ENCODE measurements at places on chromosomes 4 and X. TPM values are rescaled to one million over a fixed set of nuclear protein-coding genes. Genes with fewer than 3 reads are reported as not detected.

GRCh38 chr4:110475881-110476818 lies at the start of gene ENPEP:
TSS of gene ENPEP (plus strand) at chr4:110476155. CDS start at chr4:110476415, 260 bp downstream.
- H3K27me3 ChIP-seq: peaks cover 6% of the 10 kb centered on the region
- H3K4me1 ChIP-seq: no peaks in the 10 kb centered on the region
- H3K4me3 ChIP-seq: no peak within 1 kb of the TSS
- no peak for DNase-seq
- no peak within 1 kb of the TSS for H3K27ac ChIP-seq

Gene USP17L19
- not detected for total RNA-seq

Gene PLAC1
- not detected for total RNA-seq

DNA sequence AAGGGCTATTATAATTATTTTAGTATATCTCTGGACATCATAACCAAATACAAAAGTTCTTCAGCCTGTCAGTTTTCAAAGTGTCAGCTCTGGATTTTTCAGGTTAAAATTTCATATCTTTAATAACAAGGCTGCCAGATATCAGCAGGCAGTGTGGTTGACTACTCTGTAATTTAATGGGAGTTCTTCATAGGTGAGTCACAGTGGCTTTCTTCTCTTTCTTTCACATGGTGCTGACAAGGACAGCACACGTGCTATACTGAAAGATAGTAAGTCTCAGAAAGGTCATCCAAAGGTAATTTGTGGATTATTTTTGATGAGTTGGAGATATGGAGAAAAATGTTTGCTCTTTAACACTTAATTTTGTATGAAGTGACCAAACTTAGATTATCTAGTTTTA lies 43.2 kb downstream of the GALNT7 start:
- peaks cover 4% of the 10 kb centered on the region for H3K36me3 ChIP-seq
- no peak for DNase-seq
- no peak overlapping the region for H3K27ac ChIP-seq
- H3K4me3 ChIP-seq: no peak overlapping the region
- H3K27me3 ChIP-seq: no peaks in the 10 kb centered on the region
- H3K4me1 ChIP-seq: peaks cover 17% of the 10 kb centered on the region

DNA sequence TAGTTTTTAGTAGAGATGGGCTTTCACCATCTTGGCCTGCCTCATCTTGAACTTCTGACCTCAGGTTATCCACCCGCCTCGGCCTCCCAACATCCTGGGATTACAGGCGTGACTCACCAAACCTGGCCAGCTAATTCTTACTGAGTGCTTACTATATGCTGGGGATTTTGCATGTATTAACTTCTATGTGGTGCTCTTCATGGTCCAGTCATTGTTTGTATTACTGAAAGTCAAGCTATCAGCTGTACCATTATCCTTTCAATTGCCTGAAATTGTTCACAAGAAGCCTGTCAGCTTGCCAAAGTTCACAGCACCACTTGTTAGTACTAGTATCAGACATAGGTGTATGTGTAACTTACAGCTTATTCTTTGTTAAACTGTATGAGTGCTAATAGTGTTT lies 1272.1 kb downstream of the ARAP2 start:
- H3K4me3 ChIP-seq: no peak overlapping the region
- no peak for DNase-seq
- H3K27ac ChIP-seq: no peak overlapping the region
- H3K4me1 ChIP-seq: no peaks in the 10 kb centered on the region
- no peaks in the 10 kb centered on the region for H3K36me3 ChIP-seq
- no peaks in the 10 kb centered on the region for H3K27me3 ChIP-seq

DNA sequence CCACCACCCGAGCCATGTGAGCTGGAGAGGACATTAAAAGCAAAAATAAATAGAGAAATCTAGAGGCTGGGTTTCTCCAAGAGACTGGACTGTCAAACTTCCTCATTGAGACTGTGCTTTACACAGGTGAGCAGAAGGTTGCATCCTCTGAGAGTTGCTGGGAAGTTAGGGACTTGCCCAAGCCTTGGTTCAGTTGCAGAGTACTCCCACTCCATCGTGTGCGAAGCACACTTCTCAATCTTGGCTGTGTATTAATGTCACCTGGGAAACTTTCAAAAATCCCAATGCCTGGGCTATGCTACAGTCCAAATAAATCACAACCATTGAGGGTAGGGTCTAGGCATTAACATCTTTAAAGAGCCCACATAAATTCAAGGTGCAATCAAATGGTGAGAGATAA lies 89.2 kb downstream of the ZNF330 start:
- DNase-seq: no peak
- peaks cover 3% of the 10 kb centered on the region for H3K4me1 ChIP-seq
- no peak overlapping the region for H3K4me3 ChIP-seq
- H3K36me3 ChIP-seq: no peaks in the 10 kb centered on the region
- H3K27ac ChIP-seq: no peak overlapping the region

Gene PIGA
- 41.6 TPM for total RNA-seq

Data from activated CD8-positive, alpha-beta T cell treated with anti-CD3 and anti-CD28 coated beads for 36 hours (primary cell).